GM10248 (cell line): ENCODE measurements at places on chromosomes 3 and 15.

GRCh38 chr3:174710612-174711011, 148.5 kb upstream of the NAALADL2 start:
- no peak for DNase-seq

GRCh38 chr3:62703451-62704167, 171.6 kb downstream of the CADPS start:
- DNase-seq = no peak

GRCh38 chr3:188598894-188599293, 444.9 kb downstream of the LPP start:
- DNase-seq = no peak

- no peak for DNase-seq
Observed at GRCh38 chr3:123949641-123950040, 11.4 kb downstream of the CCDC14 start.

DNA sequence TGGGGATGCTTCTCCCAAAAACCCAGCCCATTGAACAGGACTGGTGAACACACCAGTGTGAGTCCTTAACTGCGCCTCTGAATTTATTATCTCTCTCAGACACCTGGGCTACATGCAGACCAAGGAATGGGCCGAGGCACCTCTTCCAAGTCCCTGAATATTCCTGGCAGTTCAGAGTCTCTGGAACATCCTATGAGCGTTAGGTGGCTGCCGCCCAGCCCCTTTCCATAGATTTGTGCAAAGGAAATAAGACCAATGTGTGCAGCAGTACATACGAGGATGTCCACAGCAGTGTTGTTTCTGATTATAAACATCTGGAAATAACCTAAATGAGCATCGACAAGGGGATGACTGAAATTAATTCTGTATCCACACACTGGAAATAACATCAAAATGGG, 104.9 kb upstream of the RPL32 start:
- DNase-seq = no peak

GRCh38 chr15:28113394-28114113, 14.4 kb upstream of the OCA2 start:
- no peak for DNase-seq

DNA sequence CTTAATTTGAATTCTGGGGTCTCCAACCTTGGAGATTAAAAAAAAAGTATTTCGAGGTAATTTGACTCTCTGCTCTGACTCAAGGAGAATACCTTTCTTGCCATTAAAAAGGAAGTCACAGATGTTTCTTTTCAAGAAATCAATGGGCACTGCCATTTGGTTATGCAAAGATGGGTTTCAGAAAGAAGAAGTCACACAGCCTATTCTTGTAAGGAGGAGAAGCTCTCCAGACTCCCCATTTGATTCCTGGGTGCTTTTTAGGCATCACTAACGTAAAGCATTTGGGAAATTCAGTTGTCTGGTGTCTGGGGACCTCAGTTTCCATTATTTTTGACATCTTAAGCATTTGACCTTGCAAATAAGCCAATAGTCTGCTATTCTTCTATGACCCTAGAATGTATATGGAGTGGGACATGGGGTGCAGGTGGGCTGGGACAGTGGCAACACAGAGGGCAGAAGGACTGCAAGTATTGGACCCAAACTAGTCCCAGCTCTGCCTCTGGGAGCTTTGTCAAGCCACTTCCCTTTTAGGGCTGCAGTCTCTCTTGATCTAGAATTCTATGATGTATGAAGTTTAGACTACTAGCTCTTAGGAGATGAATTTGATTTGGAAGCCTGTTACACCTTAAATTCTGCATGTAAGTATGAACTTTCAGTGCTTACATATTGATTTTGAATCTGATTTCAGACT, 27.8 kb downstream of the IL5RA start:
- peak; percentile 34 for DNase-seq

DNA sequence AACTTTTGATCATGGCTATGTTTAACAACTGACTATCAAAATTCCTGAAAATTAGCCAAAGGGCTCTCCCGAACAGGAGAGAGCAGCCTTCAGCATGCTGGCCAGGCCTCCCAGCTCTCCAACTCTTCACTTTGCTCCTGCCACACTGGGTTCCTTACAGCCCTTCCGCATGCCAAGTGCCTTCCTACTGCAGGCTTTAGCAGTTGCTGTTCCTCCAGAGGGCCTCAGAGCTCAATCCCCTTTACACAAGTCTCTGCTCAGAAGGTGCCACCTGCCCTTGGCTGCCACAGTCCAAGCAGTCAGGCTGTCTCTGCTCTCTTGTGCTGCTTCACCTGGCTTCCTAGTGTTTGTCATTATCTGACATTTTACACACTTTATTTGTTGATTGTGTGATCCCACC, 553.1 kb upstream of the PPP2R3A start:
- DNase-seq = no peak

DNA sequence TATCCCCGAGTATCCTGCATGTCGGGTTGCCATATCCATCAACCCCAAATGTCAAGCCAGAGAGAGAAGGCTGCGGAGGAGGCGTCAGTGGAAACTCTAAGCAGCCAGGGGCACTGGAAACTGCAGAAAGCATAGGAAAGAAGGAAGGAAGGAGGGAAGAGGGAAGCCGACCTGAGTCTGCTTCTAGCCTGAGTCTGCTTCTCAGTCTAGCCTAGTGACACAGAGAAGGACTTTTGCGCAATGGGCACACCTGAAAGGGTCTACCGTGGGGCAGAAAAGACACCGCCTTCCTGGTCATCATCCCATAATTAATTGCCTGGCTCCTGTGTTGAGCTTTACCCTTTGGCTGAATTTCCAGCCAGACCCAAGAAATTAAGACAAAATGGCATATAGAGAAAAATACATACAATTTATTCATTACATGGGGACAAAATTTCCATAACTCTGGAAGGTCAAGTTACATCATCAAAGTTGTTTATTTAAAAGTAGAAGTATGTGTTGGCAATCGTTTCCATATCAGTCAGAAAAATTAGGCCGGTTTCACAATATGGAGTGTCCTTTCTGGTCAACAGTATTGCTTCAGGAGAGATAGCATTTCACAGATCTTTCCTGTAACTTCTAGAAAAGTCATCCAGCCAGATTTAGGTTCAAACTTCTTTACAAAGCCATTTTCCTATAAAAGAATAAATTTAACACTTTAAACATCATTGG, 10.3 kb downstream of the BCL2A1 start:
- no peak for DNase-seq
